ENCODE measurements at places on chromosomes 13 and 19.

DNA sequence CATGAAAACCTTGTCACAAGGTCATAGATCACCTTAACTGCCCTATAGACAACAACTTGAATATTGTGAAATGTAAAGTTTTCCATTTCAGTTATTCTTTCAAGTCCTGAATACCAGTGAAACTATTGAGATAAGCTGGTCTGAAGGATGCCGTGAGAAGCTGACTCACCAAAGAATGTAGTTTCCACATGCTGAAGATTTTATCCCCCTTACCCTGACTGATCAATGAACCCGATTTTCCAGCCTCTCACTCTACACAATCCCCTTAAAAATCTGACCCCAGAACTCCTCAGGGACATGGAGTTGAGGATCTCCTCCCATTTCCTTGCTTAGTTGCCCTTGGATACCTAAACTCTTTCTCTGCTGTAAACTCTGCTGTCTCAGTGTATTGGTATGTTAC lies 67.5 kb downstream of the POSTN start:
- DNase-seq: no peak

DNA sequence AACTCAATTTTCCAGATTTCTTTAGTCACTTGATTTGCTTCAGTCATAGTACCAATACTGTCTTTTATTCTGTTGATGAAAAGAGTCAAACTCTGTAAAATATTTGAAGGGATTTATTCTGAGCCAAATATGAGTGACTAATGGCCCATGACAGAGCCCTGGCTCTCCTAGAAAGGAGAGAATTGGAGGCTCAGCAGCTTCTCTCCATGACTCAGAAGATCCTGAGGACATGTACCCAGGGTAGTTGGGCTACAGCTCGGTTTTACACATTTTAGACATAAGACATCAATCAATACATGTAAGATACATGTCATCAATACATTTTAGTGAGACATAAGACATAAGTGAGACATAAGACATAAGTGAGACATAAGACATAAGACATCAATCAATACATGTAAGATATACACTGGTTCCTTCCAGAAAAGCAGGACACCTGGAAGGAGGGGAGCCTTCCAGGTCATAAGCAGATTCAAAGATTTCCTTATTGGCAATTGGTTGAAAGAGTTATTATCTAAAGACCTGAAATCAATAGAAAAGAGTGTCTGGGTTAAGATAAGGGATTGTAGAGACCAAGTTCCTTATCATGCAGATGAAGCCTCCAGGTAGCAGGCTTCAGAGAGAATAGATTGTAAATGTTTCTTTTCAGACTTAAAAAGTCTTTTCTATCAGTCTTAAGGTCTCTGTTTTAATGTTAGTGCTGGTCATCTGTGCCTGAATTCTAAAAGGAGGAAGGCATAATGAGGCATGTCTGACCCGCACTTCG lies 179.8 kb upstream of the RFC3 start:
- DNase-seq: no peak

- DNase-seq: no peak
Observed at GRCh38 chr13:26067601-26068000, 15.8 kb upstream of the SHISA2 start.

- DNase-seq: no peak
Observed at GRCh38 chr19:45271735-45272108, 20.7 kb downstream of the MARK4 start.

Data from effector memory CD8-positive, alpha-beta T cell (primary cell).